HL-60 (cell line): ENCODE measurements at places on chromosomes 5 and 9.

- DNase-seq = peak; percentile 71
These were observed 55.1 kb downstream of the C9orf152 start for GRCh38 chr9:110152704-110153374.

DNA sequence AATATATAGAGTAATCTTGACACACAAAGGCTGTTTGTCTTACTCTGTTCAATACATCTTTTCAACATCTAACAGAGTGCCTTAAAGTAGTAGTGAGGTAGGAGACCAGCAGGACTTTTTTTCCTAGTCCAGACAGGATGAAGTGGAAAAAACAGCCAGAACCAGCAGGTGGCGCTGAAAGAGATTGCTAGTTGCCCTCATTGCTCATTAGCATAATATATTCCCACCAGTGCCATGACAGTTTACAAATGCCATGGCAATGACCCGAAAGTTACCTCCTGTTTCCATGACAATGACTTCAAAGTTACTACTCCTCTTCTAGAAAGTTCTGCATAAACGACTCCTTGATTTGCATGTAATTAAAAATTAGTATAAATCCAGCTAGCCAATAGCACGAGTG lies 387.4 kb downstream of the ACTL7B start:
- DNase-seq = peak; percentile 41

- DNase-seq = peak; percentile 56
These were observed 24.1 kb downstream of the CDK5RAP2 start for GRCh38 chr9:120555839-120556238.

DNA sequence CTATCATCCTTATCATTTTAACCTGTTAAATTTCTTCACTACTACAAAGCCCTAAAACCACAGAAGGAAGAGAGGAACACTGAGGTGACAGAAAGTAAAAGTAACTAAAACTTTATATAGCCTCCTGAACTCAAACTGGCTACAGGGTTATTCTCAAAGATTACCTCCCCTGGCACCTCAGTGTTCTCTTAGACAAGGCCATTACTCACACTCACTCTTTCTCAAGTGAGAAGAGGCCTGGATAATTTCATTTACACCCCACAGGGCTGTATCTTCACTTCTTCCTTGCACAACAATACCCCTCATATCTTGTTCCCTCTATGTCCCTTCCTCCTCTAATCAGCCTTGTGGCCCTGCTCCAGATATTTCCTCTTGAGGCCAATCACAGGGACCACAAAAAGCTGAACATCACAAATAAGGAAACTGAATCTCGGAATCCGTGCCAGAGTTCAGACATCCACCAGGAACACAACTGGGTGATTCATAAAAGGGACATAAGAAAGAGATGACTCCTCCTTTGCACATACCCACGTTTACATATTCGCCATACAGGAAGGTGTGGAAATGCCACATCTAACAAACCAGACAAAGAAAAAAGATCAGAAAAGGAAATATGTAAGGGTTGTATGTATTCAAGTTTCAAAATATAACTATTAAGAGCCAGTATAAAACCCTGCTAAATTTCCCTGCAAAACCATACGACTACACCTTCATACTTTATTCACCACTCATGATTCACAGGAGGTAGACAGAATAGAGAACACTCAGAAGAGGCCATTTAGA lies 1.7 kb upstream of the KLHL3 start:
- no peak for DNase-seq

DNA sequence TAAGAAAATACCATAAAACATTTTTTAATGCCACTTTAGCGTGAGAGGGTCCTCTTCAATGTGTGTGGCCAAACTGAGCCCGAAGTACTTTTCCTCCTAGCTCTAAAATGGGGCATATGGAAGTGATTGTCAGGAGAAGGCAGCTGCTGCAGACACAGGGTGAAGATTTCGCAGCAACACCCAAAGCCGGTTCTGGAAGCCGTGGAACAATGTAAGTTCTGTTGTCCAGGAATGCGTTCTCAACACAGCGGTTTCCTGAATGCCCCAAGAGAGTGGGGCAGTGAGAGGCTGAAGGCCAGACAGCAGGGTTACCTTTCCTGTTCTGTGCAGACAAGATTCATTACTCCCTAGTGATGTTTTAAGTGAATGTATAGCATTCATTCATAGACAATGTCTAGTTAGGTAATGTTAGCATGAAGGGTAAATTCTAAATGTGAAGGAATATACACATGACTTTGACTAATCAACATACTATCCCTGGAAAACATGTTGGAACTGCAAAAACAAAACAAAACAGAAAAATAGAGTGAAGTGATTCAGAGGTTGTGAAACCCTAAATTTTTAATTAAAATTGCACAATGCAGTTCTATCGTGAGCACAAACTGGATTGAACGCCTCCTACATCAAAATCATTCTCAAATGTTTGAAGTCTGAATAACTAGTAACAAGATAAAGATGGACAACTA lies 197.0 kb upstream of the SEMA6A start:
- no peak for DNase-seq
